Lower leg skin (tissue), 4 donors: ENCODE measurements at places on chromosomes 11 and 22.

DNA sequence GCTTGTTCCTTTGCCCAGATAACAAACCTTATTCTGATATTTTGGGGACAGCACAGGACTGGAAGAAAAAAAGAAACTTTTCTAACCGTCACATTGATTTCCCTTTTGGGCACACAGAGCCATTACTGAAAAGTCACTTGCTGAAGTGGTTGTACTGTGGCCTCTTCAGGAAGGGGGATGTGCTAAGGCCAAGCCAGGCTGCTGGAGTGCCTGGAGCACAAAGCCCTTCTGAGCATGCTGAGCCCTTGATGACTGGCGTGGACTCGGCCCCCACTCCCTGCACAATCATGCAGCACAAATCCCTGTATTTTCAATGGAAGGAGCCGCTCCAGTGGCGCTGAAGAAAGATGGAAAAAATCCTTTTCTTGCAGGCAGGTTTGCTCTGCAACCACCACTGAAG, 164.2 kb downstream of the NTM start:
- no peak for DNase-seq

DNA sequence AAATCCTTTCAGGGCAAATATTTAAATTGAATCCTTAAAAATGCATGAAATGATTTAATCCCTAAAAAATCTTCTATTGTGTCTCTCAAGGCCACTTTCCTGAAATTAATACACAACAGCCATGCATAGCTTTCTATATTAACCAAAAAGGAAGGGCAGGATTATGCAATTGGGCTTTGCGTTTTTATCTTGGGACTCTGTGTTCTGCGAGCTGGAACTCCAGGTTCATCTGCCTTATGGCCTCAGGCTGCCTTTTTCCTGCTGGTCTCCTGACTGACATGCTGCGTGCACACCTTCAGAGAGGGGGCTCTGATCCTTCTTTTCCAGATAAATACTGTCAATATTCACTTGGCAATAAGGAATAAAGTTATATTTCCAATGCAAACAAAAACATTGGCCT, 141.7 kb upstream of the GRIA4 start:
- DNase-seq: no peak

DNA sequence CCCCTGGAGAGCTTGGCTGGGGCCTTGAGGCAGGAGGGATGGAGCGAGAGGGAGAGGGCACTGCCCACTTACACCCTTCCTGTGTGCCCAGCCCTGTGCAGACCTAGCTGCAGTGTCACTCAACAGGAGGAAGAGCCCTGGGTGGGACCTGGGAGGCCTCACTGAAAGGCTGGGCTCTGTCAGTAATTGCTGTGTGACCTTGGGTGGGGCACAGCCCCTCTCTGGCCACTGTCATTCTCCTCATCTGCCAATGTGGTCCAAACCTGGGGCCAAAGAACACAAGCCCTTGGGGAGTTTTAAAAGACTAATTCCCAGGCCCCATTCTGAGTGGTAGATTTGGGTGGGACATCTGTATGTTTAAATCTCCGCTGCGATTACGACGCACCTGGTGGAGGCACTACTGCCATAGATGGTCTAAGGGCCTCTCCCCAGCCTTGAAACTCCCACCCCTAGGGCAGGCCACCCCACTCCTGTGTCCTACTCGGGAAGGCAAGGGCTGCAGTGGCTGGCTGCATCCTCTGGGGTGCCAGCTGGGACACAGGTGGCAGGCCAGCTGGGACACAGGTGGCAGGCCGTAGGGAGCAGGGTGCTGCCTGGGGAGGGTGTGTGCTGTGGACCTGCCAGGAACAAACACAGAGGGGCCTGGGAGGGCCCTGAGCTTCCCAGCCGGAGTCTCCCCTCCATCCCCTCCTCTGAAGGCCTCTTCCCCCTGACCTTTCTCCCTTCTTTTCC, 12.3 kb upstream of the SOX10 start:
- no peak for DNase-seq

DNA sequence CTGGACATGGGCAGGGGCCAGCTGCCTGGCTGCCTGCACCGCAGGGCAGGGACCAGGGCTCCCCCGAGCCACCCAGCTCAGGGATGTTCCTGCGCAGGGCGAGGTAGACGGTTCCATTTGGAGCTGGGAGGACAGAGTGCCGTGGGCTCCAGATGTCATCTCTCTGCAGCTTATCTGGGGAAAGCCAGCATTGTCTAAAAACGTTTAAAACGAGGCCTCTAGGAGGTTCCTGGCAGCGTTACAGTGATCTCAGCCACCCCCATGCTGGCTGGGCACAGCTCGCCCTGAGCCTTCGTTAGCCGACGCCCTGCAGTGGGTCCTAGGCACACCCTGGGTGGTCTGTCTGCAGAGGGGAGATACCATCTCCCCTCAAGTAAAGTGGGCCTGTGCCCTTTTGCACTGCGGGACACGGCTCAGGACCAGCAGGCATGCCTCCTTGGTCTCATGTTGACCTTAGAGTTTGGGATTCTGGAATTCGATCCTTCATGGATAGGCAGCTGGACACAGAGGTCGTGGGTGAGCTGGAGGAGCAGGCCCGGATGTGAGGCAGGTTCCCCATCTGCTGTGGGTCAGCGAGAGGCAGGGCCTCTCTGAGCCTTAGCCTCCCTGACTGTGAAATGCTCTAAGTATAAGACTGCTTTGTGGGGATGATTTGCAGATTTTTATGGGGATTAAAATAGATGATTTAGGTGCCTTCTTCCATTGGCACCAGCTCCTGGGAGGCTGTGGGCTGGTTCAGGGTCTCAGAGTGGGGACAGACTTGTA, 14.1 kb downstream of the SYNGR1 start:
- DNase-seq: no peak

DNA sequence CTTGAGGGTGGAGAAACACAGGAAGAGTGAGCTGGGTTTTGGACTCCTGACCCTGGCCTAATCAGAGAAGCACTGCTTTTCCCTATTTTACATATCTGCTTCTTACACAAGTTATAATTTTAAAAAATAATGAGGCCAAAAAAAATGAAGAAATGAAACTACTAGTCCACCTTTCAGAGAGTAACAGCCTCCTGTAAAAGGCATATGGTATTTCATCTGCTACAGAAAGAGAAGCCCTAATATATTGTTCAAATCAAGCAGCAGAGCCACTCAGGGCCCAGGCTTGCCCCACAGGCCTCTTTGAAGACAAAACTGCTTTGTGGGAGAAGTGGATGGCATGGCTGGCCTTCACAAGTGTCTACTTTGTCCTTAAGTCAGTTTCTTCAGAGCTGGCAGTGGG, 10.0 kb downstream of the DIXDC1 start:
- DNase-seq: no peak

- no peak for DNase-seq
Observed at GRCh38 chr11:69883292-69884255, 64.4 kb upstream of the FGF3 start.

- DNase-seq: no peak
Observed at GRCh38 chr22:28247136-28247535, 328.1 kb upstream of the PITPNB start.

DNA sequence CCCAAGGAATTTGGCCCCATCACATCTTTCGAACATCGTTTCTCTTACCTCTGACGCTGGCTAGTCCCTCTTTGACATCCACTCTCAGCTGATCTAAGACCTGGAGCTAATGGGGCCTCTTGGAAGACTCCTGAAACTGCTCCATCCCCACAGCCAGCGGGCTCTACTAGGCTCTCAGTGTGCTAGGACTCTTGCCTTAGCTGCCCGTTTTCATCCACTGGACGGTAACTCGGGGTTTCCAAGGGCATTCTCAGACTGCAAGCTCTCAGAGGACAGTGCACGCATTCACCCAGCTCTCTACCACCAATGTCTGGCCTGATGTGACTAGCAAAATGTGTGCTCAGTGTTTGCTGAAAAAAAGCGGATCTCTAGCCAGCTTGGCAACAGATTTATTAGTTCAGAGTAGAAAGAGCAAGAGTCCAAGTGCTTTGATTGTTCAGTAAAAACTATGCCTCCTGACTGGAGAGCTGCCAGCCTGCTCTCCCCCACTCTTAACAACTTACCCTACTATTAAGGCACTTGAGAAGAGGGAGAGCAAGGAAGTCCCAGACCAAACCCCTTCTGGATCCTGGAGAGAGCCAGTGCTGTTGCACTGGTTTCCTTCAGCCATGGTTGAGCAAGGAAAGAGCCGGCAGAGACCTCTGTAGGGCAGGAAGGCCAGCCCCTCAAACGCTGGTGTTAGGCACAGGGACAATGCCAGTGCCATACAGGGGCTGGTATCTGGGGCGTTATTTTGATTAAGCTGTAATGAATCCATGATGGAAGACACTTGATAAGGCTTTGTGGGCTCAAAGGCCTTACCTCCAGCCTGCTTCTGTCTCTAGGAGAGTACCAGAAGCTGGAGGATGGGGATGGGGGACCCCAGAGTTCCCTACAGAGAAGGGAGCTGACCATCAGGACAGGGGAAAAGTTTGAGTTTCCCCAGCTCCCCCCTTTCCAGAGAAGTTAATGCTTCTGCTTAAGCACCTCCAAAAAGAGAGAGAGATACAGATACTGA, 9.2 kb downstream of the RELA start:
- DNase-seq: peak; percentile 88

DNA sequence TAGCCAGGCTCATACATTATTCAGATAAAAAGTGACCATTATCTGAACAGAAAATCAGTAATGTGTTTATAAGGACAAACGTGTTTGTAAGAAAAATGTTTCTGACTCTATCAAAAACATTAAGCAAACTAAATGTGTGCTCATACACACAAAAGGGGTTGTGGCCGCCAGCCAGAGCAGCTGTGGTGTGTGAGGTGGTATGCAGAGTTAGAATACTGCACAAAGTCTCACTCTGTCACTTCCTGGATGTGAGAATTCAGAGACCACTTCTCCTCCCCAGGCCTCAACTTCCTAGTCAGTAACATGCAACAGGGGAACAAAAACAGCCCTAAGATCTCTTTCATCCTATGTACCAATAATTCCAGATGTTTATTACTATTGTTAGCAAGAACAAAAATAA, 9.4 kb downstream of the OR5B21 start:
- DNase-seq: no peak

DNA sequence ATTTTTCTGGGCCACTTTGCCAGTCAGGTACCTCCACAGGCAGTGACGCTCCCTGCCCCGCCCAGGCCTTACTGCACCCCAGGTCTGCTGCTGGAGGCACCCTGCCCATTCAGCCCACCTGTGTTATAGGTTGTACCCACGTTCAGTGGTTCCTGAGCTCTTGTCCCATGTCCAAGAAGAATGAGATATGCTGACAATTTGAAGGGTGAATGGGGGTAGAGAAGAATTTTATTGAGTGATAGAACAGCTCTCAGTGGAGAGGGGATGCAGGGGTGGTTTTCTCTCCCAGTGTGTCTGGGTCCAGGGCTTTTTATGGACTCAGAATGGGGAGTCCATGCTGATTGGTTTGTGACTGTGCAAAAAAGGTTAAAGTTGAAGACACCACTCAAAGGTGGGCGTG, 149.7 kb downstream of the LDLRAD3 start:
- no peak for DNase-seq

DNA sequence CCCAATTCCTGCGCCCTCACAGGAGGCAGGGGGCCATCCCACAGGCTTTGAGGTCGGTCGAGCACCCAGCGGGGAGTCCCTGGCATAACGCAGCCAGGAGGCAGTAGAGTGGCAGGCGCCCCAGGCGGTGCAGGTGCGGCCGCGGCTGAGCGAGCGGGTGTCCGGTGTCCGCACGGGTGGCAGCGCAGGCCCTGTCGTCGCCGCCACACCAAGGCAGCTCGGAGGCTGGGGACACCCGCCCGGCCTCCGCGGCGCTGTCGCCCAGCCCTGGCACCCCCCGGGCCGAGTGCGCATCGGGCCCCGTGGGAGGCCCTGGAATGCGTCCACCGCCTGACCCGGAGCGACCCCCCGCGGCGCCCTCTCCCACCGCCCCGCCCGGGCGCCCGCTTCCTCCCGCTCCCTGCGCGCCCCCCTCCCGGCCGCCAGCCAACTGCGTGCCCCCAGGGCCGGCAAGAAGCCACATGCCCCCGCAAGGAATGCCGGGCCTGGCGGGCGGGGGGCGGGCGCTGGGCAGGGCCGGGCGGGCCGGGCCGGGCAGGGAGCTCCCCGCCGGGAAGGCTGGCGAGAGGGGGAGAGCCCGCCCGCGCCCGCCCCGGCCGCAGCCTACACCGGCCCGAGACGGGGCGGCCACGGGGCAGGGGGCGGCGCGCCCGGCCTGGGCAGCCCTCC, 33.9 kb downstream of the PRDM11 start:
- DNase-seq: no peak

DNA sequence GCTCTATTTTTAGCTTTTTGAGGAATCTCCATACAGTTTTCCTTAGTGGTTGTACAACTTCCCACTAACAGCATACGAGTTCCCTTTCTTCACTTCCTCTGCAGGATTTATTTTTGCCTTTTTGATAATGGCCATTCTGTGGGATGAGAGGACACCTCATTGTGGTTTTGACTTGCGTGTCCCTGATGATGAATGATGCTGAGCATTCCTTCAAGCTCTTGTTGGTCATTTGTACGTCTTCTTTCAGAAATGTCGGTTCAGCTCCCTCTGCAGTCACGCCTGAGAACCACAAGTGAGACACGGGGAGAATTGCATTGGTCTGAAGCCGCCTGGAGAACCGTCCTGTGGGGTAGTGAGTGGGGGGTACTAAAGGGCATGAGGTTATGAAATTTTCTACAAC, 2.0 kb upstream of the KRTAP5-10 start:
- no peak for DNase-seq

GRCh38 chr11:35436581-35437250, 17.4 kb upstream of the SLC1A2 start:
- DNase-seq: no peak

DNA sequence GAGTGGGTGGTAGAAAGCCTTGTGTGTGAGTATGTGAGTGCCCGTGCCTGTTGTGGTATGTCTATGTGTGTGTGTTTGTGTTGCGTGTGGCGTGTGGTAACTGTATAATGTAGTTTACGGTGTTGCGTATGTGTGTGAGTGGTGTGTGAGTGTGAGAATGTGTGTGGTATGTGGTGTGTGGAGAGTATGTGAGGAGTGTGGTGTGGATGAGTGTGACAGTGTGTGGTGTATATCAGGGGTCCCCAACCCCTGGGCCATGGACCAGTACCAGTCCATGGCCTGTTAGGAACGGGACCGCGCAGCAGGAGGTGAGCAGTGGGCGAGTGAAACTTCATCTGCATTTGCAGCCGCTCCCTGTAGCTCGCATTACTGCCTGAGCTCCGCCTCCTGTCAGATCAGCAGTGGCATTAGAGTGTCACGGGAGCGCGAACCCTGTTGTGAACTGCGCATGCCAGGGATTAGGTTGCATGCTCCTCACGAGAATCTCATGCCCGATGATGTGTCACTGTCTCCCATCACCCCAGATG, 5.7 kb downstream of the UPK3A start:
- peak; percentile 95 for DNase-seq

DNA sequence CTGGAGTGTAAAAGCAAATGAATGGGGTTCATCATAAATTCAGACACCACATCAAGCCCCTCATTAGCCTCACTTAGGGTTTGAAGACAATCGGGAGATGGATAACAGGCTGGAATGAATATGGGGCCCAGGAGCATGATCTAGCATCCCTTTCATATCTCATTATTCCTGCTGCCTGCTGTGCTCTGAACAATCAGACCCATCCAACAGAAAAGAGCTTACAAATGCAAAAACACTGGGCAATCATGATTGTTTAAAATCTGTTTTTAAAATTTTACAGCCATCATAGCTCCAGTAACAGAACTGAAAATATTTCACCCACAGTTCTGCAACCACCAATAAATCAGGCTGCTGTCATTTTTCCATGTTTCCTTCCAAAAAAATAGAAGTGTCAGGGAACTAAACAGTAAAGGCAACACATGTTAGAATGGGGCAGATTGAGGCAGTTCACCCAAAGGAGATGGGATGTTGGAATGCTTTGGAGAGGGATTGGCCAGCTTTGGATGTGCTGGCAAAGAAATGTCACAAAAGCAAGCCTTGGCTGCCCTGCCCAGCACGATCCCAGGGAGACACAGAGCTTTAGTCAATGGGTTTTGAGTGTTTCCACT, 47.8 kb upstream of the BMAL1 start:
- no peak for DNase-seq

GRCh38 chr22:45629469-45630089, 42.1 kb upstream of the ATXN10 start:
- no peak for DNase-seq
